Stimulated activated CD4-positive, alpha-beta T cell treated with anti-CD3 and anti-CD28 coated beads, Interleukin-15, amount 100 ng/mL, for 1 hour (primary cell): ENCODE measurements at places on chromosomes 2 and 18.

GRCh38 chr2:48328159-48328809 is 201.7 kb upstream of the STON1 start:
- DNase-seq: no peak

- DNase-seq: no peak
These were observed 939.5 kb downstream of the ERBB4 start for GRCh38 chr2:211599146-211599545.

DNA sequence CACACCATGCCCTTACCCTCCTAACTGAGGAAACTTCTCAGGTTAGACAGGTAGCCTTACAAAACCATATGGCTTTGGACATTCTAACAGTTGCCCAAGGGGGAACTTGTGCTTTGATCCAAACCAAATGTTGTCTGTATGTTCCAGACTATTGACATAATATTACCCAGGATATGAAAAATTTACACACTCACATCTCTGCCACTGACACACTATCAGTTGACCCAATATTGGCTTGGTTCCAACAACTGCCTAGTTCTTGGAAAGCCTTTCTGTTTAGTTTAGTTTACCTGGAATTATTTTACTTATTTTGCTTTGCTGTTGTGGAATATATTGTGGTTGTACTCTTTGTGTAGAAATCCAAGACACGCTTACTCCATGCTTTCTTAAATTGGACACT is 178.4 kb downstream of the RNF152 start:
- no peak for DNase-seq

DNA sequence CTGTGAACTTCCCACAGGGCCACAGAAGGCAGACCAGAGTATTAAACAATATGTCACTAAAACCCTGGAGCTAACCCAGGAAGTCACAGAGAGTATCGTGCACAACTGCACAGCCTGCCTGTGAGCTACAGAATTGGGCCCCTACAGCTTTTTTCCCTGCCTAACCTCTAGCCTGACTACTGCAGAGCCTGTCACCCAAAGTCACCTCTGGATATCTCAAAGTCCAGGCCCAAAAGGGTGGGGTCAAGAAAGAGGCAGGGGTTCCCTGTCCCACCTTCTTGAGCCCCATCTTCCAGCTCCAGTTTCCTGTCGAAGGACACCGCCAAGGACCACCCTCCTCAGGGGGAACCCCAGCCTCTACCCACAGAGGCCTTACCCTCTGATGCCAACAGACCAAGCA is 13.5 kb downstream of the GAD1 start:
- no peak for DNase-seq

DNA sequence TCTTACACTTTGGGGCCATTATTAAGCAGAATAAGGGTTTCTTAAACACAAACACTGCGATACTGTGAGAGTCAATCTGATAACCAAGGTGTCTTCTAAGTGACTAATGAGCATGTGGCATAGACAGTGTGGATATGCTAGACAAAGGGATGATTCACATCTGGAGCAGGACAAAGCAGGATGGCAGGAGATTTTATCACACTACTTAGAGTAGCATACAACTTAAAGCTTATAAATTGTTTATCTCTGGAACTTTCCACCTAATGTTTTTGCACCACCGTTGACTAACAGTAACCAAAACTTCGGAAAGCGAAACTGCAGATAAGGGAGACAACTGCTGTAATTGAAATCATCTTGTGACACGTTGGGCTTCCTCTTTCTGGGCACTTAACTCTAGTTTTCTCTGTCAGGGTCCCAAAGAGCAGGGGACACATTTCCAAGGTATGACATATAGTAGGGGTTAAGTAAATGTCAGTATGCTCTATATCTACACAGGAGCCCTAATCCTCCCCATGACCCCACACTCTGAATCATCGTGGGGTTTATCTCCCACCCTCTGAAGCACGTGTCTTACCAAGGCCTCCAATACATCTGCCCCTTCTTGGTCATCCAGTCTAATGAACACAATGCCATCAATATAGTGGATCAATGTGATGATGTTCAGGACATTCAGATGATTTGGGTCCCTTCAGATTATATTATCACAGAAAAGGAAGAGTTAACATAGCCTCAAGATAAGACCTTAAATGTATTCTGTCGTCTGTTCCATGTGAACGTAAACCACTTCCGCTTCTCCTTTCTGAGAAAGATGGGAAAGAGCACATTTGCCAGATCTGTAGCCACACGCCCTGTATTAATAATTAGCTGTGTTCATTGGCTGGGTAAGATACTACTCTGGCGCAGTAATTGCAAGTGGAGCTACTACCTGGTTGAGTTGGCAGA is 78.7 kb downstream of the FTCDNL1 start:
- DNase-seq: no peak

GRCh38 chr2:8119782-8120505 is 561.9 kb upstream of the ID2 start:
- no peak for DNase-seq

DNA sequence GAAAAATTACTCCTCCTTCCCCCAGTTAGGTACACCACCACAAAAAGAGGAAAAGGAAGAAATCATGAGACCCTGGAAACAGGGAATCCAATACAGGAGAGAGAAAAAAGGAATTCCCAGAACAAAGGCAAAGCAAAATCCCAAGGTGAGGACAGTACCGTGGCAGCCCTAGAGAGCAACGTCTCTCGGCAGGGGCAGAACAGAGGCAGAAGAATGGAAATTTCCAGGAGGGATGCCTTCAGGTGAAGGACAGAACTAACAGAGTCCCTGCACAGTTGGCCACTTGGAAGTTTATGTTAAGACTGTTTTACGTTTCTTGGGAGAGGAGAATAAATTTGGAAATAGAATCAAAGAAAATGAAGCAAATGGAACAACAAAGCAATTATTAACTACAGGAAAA is 27.7 kb downstream of the GRB14 start:
- no peak for DNase-seq

DNA sequence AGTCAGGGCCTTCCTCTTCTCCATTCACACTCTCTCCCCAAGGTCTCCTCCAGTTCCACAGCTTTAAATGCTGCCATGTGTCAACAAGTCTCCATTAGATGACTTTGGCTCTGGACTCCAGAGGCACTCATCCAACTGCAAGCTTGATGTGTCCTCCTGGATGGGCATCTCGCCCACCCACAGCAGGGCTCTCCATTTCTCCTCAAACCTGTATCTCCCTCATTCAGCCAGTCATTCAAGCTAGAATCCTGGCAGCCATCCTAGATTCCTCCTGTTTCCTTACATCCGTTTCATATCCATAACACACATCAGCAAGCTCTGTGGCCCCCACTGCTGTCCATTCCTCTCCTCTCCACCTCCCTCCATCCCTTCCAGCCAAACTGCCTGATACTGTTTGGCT is 88.4 kb upstream of the AFF3 start:
- no peak for DNase-seq
